NCI-H1436 treated with DMSO at 0.1 percent for 48 hours (cell line): ENCODE measurements at places on chromosomes 13 and 19.

DNA sequence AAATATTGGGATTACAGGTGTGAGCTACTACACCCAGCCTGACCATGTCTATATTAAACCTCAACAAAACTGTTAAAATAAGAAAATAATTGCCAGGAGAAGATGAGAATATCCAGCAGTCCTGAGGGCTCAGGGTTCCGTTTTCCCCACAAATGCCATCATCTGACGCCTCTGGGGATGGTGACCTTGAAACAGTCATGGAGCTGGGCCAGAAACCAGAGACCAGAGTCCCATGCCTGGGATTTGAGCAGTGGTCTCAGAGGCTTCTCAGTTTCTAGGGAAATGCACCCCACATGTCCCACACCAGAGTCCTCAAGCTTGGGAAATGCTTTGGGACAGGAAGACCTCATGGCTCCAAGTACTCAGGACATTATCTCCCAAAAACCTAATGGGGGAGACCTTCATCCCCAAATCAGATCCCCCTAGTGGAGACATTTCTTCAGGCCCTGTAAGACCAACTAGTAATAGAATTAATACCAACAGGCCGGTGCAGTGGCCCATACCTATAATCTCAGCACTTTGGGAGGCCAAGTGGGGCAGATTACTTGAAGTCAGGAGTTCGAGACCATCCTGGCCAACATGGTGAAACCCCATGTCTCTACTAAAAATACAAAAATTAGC, 2.9 kb upstream of the MAP1S start:
- no peak for DNase-seq

DNA sequence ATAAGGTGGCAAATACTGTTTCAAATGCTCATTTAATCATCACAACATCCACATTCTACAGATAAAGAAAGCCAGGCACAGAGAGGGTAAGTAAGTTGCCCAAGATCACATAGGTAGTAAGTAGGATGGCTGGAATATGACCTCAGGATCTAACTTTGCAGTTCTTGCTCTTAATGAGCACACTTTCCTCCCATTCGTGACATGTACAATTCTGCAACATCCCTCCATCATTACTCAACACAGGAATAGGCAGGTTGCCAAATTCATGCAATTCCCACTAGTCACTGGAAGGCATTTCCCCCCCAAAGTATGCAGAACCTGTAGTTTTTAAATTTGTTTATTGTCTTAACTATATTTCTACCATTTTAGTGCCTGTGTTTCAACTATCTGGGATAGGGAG, 109.2 kb downstream of the OLFM4 start:
- no peak for DNase-seq

- no peak for DNase-seq
Measured at GRCh38 chr13:34349091-34349722, 531.3 kb downstream of the RFC3 start.

- DNase-seq: no peak
Measured at GRCh38 chr19:17598953-17599352, 43.5 kb downstream of the COLGALT1 start.

- DNase-seq: no peak
Measured at GRCh38 chr19:54572696-54573311, 786 bp upstream of the LILRA2 start.

- DNase-seq: no peak
Measured at GRCh38 chr13:94548821-94549231, 47.1 kb downstream of the TGDS start.

- no peak for DNase-seq
Measured at GRCh38 chr13:21119526-21119925, 56.8 kb downstream of the SKA3 start.
